Stimulated activated CD8-positive, alpha-beta memory T cell treated with anti-CD3 and anti-CD28 coated beads, Interleukin-2, amount 100 ng/mL, for 1 hour (primary cell): ENCODE measurements at places on chromosomes 5 and 9.
A peak's percentile ranks its signal among the peaks of the same experiment; 100 is the strongest.

- DNase-seq = no peak
Observed at GRCh38 chr5:113205323-113205722, 228.7 kb downstream of the DCP2 start.

DNA sequence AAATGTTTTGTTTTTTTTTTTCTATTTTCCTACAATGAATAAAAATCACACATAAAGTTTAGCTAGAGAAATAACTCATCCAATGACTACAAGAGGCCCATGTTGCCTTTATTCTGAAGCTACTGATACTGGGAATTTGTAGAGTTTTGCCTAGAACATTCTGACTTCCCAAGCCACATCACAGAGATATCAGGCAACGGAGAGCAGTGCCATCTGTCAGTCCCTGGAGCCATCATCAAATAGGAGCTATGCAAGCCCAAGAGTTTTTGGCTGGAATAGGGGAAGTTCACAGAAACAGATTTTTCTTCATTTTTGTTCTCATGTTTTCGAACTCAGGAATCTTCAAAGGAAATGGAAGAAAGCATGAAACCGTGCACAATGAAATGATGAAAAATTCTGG is 896.6 kb downstream of the TLE1 start:
- no peak for DNase-seq

GRCh38 chr5:8295141-8295540 is 426.2 kb downstream of the MTRR start:
- DNase-seq = no peak

GRCh38 chr9:112308588-112308987 is 24.8 kb downstream of the PTBP3 start:
- DNase-seq = no peak

- DNase-seq = no peak
Observed at GRCh38 chr5:84227236-84227635, 157.4 kb downstream of the EDIL3 start.

DNA sequence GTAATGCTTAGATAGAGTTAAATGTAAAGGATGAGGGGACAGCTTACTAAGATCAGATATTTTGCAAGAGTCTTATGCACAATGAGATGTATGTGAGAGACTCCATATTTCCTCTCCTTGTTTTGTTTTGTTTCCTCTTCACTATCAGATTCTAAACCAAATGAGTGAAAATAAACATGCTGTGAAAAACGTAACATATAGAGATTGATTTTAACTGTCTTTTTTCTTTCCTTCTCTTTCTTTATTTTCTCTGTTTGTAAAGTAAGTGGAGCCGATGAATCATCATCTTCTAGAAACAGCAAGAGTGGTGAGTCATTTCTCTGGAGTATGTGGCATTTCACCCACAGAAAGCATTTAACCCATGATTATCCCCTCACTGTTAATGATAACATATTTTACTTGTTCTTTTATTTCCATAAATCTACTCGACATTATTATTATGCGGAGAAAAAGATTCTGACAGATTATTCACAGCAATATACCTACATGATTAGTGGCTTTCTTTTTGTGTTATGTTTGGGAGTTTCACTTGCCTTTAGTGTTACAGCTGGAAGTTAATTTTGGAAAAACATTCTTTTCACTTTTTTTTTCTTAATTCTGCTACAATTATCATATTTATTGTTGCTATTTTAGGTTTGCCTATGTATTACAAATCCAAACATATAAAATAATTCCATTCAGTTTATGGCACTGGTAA is 2.1 kb upstream of the ANXA1 start:
- DNase-seq = no peak

DNA sequence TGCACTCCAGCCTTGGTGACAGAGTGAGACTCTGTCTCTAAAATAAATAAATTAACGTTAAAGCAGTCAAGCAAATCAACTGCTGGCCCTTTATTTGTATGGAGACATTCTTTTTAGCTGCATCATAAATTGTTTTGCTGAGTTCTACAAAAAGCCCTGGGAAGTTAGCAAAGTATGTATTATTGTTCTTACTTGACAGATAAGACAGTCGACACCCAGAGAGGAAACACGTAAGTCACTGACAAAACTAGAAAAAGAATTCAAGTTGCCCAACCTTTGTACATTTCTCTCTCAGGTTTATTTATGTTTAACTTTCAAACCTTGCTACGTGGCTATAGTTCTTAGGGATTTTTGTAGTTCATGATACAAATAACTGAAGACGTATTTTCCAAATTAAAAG is 40.4 kb upstream of the MACIR start:
- no peak for DNase-seq

DNA sequence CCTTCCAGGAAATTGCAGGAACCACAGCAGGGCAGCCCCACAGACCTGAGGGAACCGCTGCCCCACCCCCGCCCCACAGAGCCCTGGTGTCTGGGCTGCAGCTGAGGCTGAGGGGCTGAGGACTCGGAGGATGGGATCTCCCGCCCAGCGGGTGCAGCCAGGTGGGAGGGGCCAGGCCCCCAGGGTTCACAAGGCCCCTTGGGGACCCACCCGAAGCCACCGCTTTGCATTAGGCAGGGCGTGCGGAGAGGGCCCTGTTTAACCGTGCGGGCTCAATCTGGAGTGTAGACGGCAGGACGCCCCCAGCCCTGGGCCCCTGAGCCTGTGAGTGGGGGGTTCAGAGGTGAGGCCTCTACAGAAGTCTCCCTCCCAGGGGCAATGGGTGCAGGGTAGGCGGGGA is 10.8 kb downstream of the NOTCH1 start:
- DNase-seq = no peak

DNA sequence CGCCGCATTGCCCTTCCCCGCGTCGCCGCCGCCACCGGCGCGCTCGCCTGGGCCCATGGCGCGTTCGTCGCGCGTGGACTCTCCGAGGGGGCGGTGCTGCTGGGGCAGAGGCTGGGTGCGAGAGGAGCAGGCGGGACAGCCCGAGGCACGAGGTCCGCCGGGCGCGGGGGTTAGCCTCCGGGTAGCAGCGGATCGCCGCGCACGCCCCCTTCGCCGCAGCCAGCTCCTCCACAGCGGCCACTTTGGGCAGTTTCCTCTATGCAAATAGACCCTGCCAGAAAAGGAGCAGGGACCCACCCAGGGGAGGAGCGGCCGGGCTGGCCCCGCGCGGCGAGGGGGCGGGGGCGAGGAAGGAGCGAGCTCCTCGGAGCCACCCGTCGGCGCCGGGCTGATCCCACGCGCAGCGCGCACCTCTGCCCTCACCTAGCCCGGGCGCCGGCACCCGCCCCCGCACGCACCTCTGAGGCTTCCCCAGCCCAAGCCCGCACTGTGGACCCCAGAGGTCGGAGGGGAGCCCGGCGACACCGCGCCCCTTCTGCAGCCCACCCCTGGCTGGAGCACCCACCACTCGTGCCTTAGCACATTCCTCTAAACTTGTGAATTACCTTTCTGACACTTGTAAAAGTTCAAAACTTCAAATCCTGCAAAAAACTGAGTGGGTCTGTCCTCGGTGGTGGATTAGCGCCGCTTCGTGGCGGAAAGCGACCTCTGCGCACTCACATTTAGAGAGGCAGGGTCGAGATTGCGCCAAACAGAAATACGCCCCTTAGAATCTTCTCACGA is at the start of gene COL23A1:
TSS of gene COL23A1 (minus strand) at position 253 of the 783 bp plus-strand sequence.
- no peak for DNase-seq

- no peak for DNase-seq
Observed at GRCh38 chr5:139126711-139127111, 71.5 kb downstream of the SIL1 start.

- no peak for DNase-seq
Observed at GRCh38 chr5:128703322-128703721, 165.3 kb upstream of the FBN2 start.

GRCh38 chr5:147643142-147643541 is 133.3 kb upstream of the DPYSL3 start:
- DNase-seq = no peak

GRCh38 chr5:68441309-68442073 is 225.9 kb downstream of the PIK3R1 start:
- no peak for DNase-seq

DNA sequence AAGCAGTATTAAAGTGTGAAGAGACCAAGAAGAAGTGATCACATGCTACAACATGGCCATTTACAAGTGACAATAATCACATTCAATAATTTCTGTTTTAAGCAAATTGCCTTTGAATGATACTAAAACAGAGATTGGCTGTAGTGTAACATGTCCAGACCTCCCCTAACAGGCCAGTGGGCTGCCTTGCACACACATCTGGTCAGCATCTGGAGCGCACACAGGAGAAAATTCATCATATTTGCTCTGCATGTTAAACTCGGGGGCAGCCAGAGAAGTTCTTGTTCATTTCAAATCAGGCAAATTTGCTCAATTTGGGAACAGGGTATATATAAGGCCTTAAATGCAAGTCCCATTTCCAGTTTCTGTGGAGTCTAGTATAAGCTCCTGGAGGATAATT is 111.1 kb upstream of the FBXL7 start:
- DNase-seq = no peak

- no peak for DNase-seq
Observed at GRCh38 chr5:177369645-177370440, 12.1 kb downstream of the RGS14 start.

DNA sequence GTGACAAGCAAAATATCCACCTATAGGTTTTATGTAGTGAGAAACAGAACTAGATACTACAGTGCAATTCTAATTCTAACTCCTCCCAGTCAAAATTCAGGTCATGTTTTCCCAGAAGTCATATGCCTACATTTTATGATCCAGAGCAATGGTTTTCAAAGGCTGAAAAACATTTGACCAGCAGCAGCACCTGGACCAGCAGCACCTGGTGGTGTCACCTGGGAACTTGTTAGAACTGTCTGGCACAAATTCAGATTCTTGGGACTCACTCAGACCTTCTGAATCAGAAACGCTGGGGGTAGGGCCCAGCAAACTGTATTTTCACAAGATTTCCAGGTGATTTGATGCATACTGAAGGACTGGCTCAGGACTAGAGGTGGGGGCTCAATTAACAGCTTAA is 367.7 kb upstream of the RFX3 start:
- no peak for DNase-seq

- no peak for DNase-seq
Observed at GRCh38 chr5:179312557-179313235, 32.6 kb downstream of the ADAMTS2 start.

GRCh38 chr5:76641514-76642120 is 18.4 kb upstream of the F2RL2 start:
- peak; percentile 15 for DNase-seq
